ENCODE measurements at places on chromosomes 1 and 21.

DNA sequence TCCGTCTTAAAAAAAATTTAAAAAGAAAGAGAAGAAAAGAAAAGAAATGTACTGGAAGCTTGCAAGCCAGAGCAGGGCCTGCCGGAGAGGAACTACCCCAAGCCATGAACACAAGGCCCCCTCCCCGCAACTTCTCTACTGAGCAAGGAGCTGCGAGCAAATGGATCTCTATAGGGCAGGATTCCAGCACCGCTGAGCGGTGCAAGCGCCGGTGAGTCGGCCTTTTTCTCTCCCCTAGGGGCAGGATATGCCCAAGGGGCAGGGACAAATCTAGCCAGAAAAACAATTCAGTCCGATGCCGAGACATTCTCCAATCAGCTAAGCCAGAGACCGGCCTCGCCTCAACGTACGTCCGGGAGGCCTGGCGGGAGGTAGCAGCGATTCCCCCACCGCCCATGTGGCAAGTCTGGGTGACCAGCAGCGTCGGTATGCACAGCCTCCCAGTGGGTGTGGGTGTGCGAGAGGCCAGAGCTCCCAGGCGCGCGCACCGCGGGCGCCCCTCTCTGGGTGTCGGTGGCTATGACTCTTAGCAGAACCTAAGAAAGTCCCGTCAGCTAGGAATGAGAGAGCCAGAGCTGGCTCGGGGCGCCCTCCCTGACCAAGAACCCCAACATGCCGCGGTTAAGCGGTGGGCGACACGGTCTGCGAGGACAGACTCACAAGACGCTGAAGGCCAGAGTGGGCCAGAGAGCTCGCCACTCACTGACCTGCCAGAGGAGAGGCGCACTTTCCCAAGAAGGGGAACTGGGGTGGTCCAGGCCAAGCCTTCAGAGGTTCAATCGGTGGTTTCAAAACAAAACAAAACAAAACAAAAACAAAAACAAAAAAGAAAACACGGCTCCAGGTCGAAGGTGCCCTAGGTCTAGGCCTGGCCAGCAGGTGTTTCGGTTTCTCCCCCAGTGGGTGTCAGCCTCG lies 1.9 kb downstream of the CSMD2 start:
- peak; percentile 85 for DNase-seq

- peak; percentile 86 for DNase-seq
Measured at GRCh38 chr1:27306892-27307761, 14.8 kb upstream of the TMEM222 start.

DNA sequence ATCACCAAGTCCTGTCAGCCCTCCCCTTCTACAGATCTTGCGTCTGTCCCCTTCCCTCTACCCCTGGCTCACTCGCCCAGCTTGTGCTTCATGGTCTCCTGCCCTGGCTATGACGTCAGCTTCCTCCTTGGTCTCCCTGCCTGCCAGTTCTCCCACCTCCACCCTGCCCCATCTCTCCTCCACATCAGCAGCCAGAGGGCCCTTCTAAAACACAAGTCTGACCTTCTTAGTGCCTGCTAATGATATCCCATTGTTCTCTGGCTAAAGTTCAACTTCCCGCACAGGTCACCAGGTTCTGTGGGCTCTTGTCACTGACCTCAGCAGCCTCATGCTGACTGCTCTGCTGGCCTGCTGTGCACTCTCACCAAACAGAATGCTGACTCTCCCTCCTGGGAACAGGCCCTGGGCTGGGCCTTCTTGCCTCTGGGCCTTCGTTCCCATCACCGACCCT lies 24.7 kb upstream of the MYCL start:
- DNase-seq: peak; percentile 82

GRCh38 chr1:216600730-216601609 lies 122.3 kb downstream of the ESRRG start:
- peak; percentile 91 for DNase-seq

- no peak for DNase-seq
Measured at GRCh38 chr1:151171190-151171589, 4.6 kb downstream of the TMOD4 start.

- no peak for DNase-seq
Measured at GRCh38 chr1:40385437-40386358, 12.2 kb downstream of the SMAP2 start.

DNA sequence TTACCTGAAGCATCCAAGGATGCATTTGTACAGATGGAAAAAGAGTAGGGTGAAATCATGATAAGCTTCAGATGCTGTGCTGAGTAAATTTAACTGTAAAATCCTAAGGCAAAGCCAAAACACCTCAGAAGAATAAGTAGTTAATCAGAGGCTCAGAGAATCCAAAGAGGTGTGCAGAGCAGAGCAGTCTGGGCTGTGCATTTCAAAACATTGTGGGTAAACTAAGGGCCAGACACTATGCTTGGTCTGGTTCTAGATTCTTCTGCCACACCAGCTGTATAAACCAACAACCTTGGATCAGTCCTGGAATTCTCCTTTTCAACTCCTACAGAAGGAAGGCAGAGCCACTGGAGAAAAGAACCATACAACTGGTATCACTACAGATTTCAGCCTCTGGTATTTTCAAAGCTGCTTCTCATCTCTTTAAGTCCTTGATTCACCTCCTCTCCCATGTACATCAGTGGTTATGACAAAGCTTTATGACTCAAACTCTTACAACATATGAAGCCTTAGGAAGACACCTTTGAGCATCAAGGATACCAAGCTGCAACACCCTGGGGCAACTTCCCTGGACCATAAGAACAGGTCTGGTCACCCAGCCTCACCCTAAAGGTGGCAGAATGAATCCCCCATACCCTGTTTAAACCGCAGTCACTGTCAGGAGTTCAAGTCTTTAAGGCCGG lies 11.6 kb upstream of the HIPK1 start:
- DNase-seq: no peak

DNA sequence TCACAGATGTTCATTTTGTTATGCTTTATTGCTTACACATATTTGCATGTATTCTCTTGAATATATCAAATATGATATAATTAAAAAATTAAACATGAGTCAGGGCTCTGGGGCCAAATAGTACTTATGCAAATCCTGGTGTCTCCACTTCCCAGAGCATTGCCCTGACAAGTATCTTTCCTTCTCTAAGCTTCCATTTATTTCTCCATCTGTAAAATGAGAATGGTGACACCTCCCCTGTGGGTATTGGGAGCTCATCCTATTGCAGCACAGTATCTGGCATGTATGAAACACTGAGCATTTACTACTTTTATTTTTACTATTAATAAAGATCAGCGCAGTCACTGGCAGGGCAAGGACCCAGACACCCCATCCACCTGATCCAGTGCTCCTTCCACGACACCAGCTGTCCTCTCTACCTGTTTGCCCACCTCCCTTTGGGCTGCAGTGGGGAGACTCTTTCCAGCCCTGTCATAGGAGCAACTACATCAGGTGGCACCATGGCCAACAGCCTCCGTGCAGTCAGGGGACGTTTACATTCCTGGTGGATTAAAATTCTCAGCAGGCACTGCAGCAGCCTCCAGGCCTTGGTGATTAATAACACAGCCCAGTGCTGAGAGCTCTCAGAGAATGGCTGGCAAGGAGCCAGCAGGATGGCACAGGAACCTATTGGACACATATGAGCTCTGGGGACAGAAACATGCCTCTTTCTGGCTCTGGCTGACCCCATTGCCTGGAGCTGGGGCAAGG lies 113.0 kb downstream of the DMRTB1 start:
- DNase-seq: peak; percentile 9

- DNase-seq: no peak
Measured at GRCh38 chr1:112255080-112255479, 140.9 kb upstream of the CTTNBP2NL start.

All from NCI-H1092 treated with DMSO at 0.1 percent for 48 hours (cell line).